Stimulated activated CD8-positive, alpha-beta memory T cell treated with anti-CD3 and anti-CD28 coated beads, Interleukin-7, amount 100 ng/mL, for 1 hour (primary cell): ENCODE measurements at places on chromosomes 12 and 14.

GRCh38 chr12:47825173-47825639 is 5.5 kb upstream of the HDAC7 start:
- DNase-seq: no peak

- no peak for DNase-seq
Observed at GRCh38 chr14:61106271-61106958, 125.4 kb downstream of the SLC38A6 start.

GRCh38 chr12:112963227-112963861 is 15.0 kb upstream of the OAS2 start:
- DNase-seq: no peak

- no peak for DNase-seq
Observed at GRCh38 chr12:99911967-99912366, 72.8 kb downstream of the ANKS1B start.

DNA sequence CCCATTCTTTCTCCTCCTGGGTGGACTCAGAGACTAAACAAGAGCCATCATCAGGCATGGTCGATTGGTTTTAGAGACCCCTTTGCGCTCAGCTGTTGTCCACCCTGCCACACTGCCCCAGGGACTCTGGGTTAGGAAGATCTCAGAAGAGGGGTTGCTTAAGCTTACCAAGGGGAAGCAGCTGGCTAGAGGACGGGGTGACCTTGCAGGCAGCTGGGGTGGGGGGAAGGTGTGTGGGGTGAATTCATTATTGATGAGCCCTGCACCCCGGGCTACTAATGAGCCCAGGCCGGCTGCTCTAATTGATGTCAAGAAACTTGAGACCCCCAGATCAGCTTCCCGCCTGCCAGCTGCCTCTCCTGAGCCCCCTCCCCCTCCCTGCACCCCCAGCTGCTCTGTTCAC is 8.7 kb upstream of the ZNF385A start:
- DNase-seq: no peak

DNA sequence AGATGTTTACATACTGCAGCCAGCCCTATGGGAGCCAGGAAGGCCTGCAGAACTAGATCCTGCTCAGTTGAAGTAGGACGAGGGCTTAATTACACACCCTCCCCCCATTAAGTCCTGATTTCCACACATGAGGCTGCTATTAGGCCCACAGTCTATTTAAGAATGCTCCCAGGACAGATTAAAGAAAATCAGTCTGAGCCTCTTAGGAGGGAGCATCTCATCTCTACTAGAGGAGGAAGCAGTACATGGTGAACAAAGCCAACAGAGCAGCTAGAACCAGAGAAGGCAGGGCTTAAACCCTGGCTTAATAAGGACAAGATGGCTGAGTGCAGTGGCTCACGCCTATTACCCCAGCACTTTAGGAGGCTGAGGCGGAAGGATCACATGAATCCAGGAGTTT is 55.8 kb upstream of the ARHGAP5 start:
- no peak for DNase-seq

DNA sequence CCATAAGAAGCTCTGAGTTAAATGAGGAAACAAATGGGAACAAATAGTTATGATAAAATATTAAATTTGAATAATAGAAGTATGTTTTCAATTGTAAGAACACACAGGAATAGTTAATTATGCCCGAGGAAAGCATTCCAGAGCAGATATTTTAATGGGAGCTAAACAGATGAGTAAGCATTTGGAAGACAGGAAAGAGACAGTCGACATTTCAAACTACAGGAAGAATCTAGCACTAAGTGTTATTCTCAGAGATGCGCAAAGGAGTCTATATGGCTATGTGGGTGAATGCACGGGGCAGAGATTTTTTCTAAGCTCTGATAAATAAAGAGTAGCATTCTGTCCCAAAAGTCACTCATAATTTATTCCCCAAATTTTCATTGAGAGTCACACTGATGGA is 64.5 kb upstream of the SSTR1 start:
- DNase-seq: no peak

DNA sequence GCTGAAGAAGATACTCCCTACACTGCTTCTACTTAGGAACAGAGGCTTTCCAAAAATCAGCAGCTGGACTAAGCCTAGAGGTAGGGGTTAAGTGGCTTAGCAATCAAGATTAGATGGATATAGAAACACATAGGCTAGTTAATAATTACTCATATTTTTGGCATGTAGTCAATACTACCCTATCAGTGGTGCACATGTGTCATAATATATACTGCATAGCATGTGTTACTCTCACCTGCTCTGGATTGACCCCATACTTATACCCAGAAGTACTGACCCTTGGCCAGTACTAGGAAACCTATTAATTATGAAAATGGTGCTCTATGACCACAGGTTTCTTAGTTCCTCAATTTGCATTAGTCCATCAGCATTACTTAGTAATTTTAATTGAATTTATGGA is 528.4 kb upstream of the LMO3 start:
- no peak for DNase-seq

GRCh38 chr14:71582705-71583104 is 349.5 kb upstream of the RGS6 start:
- DNase-seq: no peak

- no peak for DNase-seq
Observed at GRCh38 chr14:40354754-40355153, 922.5 kb upstream of the FBXO33 start.

DNA sequence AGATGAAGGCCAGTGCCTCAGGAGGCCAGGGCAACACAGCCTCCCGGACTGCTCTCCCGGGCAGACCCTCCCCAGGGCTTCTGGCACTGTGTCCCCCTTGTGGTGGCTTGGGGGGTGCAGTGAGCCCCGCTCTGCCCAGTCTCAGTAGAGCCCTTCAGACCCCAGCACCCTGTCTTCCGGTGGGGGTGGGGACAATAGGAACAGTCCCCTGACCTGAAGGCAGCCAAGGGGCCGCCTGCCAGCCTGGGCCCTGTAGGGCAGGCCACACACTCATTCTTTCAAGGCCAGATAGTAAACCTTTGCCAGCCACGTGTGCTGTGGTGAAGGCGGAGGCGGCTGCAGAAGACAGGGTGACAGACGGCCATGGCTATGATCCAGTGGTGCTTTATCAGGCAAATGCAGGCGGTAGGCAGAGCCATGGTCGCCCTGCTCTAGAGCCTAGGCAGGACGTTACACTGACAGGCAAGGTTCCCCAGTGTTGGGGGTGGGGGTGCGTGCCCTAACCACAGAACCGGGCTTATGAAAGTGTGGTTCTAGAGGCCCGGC is 15.0 kb downstream of the ZFYVE21 start:
- DNase-seq: no peak

DNA sequence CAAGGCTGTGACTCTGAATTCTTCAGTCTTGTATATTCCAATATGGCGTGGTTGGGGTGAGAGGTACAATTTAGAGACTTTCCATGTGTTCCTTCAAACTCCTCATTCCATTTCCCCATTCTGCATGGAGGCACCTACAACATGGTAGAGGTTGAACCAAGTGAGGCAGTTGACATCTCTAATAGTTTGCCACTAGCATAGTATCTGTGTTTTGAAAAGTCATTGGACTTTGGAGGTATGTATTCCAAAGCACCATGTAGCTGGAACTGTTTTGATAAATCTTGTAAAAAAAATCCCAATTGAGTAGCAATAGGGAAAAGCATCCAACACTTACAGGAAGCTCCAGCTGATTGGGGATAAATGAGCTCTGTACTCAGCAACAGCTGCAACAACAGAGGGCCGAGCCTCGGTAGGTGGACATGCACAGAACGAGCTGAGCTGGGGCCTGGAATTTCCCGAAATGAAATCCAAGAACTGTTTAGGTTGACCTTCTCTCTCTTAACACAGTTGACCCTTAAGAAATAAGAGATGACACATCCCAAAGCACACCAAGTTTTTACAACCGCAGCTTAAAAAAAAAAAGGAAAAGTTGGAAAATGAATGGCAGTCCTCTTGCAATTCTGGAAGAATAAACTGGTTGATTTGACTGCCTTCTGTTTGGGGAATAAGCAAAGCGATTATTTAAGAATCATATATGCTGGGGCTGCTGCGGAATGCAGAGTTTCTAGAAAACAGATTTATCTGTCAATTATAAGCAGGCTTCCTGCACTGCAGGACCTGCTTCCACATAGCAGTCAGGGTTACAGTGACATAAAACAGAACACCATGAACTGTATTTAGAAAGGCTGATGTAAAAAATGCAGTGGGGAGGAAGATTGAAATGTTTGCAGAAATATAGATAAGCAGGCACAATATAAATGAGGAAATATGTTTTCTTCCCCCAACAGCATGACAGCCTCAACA is 194.6 kb upstream of the KRR1 start:
- DNase-seq: no peak

GRCh38 chr14:104264495-104265265 is 126.3 kb downstream of the KIF26A start:
- no peak for DNase-seq

DNA sequence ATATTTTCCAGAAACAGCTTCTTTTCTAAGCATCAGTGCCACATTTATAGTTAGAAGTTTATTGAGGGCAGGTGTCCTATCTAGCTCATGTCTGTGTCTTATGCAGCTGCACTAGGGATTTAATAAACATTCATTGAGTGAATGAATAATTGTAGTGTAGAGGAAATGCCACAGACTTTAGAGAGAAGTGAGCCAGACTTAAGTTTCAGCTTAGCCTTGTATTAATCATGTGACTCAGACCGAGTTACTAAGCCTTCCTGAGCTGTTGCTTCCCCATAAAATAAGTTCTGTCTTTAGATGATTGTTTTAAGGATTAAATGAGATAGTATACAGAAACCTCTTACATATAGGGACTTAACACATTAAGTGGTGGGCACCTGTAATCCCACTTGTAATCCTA is 236.1 kb upstream of the DDHD1 start:
- no peak for DNase-seq
